ENCODE measurements at places on chromosomes 2 and 18.

GRCh38 chr18:39960550-39960949, 1994.5 kb upstream of the PIK3C3 start:
- DNase-seq, result no peak

GRCh38 chr2:129812071-129812470, 167.4 kb upstream of the RAB6C start:
- DNase-seq, result peak; percentile 22

- DNase-seq, result no peak
Observed at GRCh38 chr2:19174176-19174575, 184.2 kb downstream of the OSR1 start.

- DNase-seq, result no peak
Observed at GRCh38 chr18:36360256-36360909, 62.9 kb downstream of the FHOD3 start.

DNA sequence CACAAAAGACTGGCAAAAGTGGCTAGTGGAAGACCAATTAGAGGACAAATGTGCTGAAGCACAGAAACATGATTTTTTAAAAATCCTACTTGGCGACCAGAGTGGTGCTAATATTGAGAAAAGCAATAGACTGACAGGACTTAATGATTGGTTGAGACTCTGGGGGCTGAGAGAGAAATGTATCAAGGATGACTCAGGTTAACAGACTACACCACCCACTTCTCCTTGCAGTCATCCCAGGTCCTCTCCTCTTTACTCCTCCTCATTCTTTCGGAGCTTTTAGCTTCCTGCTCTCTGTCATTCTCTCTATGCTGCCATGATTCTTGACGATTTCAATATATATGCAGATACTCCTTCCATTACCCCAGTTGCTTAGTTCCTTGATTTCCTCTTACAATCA, 54.6 kb upstream of the CYTIP start:
- DNase-seq, result no peak

DNA sequence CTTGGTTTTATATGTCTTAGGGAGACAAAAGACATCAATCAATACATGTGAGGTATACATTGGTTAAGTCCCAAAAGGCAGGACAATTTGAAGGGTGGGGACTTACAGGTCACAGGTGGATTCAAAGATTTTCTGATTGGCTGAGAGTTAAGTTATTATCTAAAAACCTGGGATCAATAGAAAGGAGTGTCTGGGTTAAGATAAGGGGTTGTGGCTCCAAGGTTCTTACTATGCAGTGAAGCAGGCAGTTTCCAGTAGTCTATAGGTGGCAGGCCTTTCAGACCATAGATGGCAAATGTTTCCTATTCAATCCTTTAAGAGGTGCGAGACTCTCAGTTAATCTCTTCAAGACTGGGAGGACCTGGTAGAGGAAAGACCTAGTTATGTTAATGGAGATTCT, 42.1 kb upstream of the NEB start:
- DNase-seq, result no peak

DNA sequence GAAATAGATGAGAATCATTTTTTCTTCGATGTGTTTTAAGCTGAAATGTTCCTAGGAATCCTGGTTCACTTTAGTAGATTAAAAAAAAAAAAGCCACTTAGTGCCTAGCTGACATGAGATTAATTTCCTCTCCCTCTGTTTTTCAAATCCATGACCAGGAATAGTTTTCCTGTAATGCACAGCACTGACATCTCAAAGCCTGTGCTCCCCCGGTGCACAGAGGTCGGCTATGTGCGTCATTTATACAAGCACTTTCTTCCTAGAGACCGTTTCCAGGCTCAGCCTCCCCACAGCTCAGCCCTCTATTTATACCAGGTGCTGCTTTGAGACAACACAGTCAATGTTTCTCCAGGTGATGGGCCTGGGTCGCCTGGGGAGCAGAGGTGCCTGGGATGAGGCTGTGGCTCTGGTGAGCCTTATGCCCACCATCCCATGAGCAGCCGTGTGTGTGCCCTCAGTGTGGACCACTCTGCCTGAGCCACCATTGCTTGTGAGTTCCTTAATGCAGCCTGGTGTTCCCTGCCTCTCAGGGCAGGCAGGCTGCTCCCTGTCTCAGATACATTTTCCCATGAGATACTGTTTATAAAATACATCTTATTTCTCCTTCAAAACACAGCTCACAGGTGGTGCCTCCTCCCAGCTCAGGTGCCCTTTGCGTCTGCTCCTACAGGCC, 515.7 kb upstream of the HS6ST1 start:
- DNase-seq, result no peak

DNA sequence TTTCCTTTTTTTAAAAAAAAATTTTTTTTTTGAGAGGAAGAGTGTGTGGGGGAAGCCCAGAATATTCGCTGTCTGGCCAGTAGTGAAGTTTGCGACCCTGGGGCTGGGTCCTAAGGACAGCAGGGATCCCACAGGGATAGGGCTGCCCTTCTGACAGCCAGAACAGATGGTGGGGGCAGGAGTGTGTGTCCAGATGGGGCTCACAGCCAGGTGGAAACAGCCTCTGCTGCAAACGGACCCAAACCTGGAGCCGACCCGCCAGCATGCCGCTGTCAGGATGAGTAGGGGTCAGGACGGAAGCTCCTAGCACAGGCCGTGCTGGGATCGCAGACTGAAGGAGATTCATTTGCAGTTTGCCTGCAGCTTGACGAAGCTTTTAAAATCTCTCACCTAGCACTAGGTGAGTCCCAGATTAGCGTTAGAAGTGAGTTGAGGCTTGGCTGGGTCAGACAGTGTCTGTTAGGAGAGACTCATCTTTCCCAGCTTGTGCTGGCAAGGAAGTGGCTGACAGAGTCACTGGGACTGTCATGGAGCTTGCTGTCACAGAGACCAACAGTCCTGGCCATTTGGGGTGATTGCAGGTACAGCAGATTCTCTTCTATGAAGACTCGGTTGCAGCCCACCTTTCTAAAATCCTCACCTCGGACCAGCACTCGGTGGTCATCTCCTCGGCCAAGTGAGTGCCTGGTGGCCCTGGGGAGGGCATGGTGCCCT, 93.4 kb downstream of the DGKD start:
- DNase-seq, result no peak

DNA sequence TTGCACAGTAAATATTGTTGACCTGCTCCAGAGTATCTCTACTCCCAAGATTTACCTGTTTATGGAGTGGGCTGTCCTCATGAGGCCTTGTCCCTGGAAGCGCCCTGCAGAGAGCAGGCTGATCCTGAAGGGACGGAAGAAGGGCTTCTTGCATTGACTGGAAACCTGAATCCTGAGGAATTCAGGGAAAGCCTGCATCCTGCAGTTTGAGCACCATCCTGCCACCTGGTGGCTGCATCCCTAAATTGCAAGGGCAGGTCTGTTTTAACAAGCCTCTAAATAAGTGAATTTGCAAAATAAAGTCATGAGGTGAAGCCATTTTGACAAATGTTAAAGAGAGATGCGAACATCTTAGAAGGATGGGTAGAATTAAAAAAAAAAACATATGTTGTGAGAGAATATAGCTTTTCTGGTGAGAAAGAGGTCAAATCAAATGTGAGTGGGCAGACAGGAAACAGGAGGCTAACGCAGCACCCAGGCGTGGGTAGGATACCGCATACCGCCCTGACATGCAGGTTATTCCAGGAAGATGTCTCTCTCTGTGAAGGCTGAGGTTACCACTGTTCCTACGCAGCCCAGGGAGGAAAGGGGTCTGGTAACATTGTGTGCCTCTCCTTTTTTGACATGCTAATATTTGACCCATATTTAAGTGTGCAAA, 754.9 kb downstream of the RNF144A start:
- peak; percentile 69 for DNase-seq

DNA sequence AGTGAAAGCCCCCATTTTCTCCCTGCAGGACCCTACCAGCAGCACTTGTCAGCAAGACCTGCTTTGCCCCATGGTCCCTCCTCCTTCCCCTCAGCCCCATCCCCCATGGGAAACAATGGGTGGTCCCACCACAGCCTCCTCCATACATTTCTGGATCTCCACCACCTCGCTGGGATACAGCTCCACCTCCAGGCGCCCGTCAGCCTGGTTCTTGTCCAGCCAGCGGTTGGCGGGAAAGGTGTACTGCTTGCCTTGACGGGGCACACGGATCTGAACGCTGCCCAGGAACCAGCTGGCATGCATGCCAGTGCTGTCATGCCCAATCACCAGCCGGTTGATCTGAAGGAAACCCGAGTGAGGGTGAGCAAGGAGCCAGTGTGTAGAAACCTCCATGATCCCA, 90.9 kb downstream of the LOXHD1 start:
- DNase-seq, result no peak

DNA sequence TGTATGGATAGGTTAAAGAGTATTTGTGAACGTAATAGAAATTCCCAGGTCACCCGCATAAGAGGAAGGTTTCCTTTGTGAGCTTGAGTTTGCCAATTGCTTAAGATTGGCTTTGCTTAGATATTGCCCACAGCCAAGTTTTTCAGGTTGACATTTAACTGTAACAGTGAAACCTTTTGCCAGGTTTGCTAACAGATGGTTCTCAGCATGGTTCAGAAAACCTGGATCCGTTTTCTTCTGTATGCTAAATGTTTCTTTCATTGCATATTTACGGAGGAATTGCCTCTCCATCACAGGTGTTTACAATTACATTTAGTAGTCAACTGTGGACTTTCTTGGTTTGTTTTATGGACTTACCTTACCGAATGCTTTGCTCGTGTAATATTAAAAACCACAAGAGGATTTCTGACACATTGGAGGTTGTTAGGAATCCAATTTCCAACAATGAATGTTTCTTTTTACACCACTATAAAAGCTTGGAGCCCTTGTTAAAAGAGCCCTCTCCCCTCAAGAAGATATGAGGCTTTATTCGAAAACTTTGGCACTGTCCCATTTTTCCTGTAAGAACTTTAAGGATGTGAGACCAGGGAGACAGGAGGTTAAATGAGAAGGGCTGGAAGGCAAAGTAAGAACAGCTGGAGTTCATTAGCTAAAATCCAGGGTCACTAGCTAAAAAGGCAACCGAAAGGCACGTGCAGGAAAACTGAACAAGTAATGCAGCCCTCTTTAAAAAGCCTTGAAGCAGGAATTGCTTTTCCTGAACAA, 7.8 kb downstream of the CDK15 start:
- DNase-seq, result no peak

DNA sequence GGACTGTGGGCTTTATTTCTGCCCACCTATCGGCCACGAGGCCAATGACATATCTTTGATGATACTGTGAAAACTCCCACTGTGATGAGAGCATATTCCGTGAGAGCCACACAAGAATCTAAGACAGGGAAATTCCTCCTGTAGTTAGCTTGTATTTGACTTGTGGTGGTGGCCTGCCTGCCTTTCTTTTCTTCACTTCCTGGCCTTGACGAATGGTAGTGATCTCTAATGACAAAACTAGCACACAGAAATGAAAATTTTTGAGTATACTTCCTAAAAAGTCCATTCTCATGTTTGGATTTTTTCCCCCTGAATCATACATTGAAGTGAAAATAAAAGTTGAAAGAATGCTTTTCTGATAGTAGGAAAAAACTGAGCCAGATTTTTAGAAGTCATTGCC, 94.4 kb downstream of the MGAT5 start:
- no peak for DNase-seq

DNA sequence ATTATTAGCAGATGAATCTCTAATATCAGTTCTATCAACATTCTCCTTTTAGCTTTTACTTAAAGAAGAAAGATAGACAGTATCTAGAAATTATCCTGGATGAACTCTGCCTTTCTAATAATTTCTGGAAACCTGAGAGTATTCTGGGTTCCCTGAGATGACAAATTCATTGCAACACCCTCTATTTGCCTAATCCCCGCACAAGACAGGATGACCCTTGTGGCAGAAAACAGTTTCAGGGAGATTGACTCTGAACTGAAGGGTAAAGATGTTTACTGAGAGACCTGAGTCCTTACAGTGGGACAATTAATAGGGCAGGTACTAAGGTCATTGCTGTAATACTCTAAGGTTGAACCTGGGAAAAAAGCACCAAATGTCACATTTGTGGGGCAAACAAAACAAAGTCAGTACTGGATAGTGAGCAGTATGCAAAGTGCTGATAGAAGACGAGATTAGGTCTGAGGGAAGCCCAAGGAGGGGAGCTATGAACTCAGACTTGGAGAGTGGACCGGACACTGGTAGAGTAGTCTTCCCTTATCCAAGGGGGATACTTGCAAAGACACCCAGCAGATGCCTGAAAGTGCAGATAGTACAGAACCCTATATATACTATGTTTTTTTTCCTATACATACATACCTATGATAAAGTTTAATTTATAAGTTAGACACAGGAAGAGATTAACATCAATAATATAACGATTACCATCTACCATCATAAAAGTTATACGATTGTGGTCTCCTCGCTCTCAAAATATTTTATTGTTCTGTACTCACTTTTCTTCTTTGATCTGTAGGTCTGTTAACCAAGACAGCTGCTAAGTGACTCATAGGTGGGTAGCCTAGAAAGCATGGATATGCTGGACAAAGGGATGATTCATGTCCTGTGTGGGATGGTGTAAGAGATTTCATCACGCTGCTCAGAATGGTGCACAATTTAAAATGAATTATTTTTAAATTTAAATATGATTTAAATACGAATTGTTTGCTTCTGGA, 148.3 kb upstream of the KLHL14 start:
- DNase-seq, result no peak

- no peak for DNase-seq
Observed at GRCh38 chr2:134351899-134352298, 98.0 kb downstream of the MGAT5 start.

DNA sequence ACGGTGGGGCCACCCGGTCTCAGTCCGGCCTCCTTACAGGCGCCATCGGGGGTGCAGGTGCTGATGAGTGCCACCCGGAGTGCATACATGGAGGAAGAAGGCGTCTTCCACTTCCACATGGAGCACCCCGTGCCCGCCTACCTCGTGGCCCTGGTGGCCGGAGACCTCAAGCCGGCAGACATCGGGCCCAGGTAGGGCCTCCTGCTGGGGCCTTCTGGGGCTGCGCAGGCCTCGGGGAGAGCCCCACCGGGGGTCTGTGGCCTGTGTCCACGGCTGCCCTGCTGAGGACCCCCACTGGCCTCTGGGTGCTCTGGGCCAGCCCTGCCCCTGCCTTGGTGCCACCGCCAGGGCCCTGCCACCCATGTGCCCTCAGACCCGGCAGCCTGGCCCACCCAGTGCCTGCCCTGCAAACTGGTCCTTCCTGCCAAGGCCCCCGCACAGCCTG, 4.8 kb downstream of the RNPEPL1 start:
- DNase-seq, result no peak

- DNase-seq, result no peak
Observed at GRCh38 chr2:117349687-117350086, 464.8 kb upstream of the DDX18 start.

GRCh38 chr2:238125127-238125885, 13.2 kb upstream of the KLHL30 start:
- no peak for DNase-seq

GRCh38 chr18:22789600-22789999, 143.5 kb upstream of the RBBP8 start:
- no peak for DNase-seq

GRCh38 chr2:221372159-221372884, 199.8 kb downstream of the EPHA4 start:
- no peak for DNase-seq

- DNase-seq, result no peak
Observed at GRCh38 chr2:54402350-54402749, 53.8 kb upstream of the SPTBN1 start.

DNA sequence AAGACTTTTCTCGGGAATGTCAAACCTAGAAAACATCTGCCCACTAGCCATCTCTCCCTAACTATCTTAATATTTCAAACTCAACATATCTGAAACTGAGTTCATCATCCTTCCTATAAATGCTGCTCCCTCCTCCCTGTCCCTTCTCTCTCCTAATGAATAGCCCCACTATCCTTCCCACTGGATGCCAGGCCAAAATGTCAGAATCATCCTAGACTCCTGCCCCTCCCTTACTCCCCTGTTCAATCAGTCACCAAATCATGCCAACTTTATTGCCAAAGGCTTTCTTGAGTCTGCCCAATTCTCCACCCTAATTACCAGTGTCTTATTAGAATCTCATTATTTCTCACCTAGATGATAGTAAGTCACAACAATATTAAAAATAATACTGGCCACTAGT, 8.5 kb downstream of the EVA1A start:
- DNase-seq, result no peak
